ENCODE measurements at places on chromosomes 6 and 20.

- no peak for DNase-seq
These were observed 5.9 kb upstream of the TCEA2 start for GRCh38 chr20:64056889-64057627.

DNA sequence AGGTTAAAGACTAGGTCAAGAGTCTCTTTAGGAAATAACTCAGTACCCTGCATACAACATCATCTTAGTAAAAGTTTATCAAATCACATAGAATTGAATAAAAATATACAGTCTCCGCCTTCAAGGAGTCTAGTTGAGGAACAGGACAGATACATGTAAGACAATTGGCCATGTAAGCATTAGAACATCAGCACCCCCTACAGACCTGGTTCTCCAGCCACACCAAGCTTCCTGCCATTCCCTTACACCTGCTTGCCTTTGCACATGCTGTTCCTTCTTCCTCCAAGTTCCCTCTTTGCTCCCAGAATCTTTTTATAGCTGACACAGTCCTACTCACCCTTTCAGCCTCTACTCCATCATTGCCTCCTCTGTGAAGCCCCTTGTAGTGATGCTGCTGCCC, 187.8 kb upstream of the LRFN2 start:
- no peak for DNase-seq

DNA sequence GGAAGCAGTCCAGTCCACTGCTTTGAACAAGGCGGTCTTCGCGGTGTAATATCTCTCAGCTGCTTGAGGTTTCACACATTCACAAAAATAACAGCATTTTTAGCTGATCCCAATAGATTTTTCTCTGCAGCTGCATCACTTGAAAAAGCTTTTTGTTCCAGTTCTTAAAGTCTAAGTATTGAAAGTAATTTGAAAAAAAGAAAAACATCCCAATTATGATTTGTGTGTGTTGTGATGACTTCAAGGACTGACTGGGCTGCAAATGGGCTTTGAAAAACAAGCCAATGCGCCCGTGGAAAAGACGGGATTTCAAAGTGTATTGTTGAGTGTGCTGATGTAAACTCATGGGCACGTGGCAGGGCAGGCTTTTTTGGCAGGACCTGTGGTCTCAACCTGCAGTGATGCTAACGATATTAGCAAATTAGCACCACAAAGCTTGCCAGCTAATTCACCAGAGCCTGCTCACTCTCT, 151.1 kb downstream of the TMEM242 start:
- no peak for DNase-seq

- DNase-seq = no peak
These were observed 64.2 kb downstream of the SGK1 start for GRCh38 chr6:134253681-134254080.

Measured in stimulated activated CD4-positive, alpha-beta T cell treated with anti-CD3 and anti-CD28 coated beads, TNF-alpha, amount 100 ng/mL, for 48 hours (primary cell).